ENCODE measurements at places on chromosomes 5 and 9. TPM values are rescaled to one million over a fixed set of nuclear protein-coding genes. Genes with fewer than 3 reads are reported as not detected.

WNT8A gene
- not detected for total RNA-seq

PCDHAC1 gene
- total RNA-seq: not detected

AQP7 gene
- not detected for total RNA-seq

PCDHA9 gene
- total RNA-seq: not detected

CD274 gene
- 4.5 TPM for total RNA-seq

FXN gene
- 7.2 TPM for total RNA-seq

CDK7 gene
- total RNA-seq: 29.3 TPM

NAIP gene
- total RNA-seq: 1.7 TPM

ADGRV1 gene
- under 0.01 TPM for total RNA-seq

CCL28 gene
- 29.5 TPM for total RNA-seq

C9 gene
- 0.93 TPM for total RNA-seq

AGXT2 gene
- total RNA-seq: not detected

TPPP gene
- total RNA-seq: 1.7 TPM

GMCL2 gene
- not detected for total RNA-seq

HRCT1 gene
- total RNA-seq: not detected

All from melanocyte of skin (primary cell).